Stimulated activated CD8-positive, alpha-beta memory T cell treated with anti-CD3 and anti-CD28 coated beads, Interleukin-15, amount 100 ng/mL, for 4 hours (primary cell): ENCODE measurements at places on chromosomes 5 and 9.

DNA sequence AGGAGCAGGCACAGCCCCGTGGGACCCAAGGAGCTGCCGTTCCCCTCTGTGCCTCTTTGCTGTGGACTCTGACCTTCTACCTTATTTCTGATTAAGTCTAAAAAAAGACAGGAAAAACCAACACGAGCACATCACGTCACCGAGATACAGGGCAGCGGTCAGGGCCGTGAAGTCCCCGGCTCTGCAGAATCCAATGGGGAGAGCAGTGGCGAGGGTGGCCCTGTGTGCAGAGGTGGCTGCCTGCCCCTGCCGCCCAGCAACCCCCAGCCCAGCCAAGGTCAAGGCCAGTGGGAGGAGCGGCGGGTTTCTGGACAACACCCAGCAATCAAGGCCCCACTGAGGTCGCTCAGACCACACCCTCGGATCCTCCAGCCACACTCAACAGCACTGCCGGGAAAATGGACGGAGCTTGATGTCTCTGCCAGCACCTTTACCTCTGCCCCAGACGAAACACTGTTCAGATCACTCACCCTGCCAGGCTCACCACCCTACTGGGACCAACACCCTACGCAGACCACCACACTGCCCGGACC lies 32.7 kb upstream of the SLC9A3 start:
- no peak for DNase-seq

GRCh38 chr5:100667161-100667630 lies 132.0 kb downstream of the FAM174A start:
- no peak for DNase-seq

DNA sequence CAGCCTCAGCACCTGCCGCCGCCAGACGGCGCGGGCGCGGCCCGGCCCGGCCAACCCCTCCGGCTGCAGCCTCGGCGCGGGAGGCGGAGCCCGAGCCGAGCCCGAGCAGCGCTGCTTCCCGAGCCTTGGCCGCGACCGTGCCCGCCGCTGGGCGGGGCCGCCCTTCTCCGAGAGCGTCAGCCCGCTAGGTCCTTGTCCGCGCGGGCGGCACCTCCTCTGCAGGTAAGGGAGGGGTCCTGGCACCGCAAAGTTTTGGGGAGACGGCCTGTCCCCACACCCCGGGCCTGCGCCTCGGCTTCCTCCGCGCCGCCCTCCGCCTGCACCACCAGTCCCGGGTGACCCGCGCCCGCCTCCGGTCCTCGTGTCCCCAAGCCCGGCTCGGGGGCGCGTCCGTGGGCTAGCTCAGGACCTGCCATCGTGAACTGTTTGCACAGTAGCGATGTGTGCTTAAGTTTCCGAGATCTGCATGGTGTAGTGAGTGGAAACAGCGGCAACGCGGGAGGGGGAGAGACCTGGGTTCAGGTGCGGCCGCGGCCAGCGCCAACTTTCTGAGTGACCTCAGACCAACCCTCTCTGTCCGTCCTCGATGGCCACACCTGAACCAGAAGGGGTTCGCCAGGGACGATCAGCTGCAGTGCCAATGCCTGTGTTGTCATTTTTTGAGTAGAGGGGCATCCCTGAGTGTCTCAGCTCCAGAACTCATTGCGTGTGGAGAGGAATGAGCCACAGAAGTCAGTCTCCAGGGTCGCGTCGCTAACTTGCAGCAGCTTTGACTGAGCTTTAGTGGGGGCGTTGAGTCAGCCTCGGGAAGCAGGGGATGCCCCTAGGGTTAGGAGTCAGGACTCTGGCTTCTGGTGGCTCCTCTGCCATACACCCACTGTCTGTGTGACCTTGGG lies at the start of gene FRMPD1:
Gene FRMPD1, plus strand, starts transcription at position 82 of the 896 bp plus-strand sequence. CDS start 41,688 bp downstream, outside the sequence.
- DNase-seq: peak; percentile 16

DNA sequence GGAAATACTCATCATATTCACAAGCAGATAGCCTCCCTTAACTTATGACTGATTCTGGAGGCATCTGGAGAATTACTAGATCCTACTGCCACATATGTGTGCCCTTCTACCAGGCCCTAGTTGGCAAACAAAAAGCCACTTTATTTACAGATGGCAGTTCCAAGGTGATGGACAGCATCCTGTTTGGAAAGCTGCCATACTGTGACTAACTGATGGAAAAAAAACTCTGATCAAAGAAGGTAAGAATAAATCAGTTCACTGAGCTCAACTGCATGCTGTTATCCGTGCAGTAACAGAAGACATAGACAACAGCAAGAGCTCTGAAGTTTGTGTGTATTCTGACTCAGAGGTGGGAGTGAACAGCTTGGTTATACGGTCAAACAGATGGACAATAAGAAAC lies 279.8 kb upstream of the POU5F2 start:
- no peak for DNase-seq

DNA sequence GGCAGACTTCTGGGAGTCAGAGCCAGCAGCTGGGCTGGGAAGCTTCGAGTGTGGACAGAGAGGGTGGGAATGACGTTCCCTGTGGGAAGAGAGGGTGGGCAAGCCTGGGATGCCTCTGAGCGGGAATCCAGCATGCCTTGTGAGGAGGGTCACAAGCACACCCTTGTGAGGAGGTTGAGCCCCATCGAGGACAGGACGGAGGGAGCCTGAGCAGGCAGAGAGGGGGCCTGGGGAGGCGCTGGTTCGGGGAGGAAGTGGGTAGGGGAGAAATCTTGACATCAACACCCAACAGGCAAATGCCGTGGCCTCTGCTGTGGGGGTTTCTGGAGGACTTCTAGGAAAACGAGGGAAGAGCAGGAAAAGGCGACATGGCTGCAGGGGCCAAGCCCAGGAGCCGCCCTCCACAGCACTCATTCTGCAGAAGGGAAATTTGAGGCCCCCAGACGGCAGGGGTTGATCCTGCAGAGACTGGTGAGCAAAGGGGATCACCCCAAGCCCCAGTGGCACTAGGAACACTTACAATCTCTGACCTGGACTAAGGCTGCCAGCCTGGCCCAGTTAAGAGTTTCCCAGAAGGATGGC lies 1.1 kb upstream of the IL13 start:
- no peak for DNase-seq
